Effector CD8-positive, alpha-beta T cell (primary cell): ENCODE measurements at places on chromosomes 13 and 19.

DNA sequence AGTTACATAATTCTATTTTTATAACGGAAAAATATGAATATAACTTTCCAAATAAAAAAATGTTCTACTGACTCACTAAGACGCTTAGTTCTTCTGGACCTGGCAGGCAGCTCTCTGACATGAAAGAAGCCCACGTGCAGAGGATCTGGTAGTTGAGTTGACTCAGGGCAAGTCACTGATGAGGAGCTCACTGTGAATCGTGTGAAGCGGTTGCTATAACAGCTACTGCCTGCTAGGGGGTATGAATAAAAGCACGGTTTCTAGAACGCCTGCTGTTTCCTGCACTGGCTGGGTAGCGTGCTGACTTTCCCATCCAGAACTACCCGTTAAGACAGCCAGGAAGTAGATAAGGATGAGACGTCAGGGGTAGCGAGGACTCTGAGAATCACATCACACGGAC is 54.7 kb upstream of the WASF3 start:
- DNase-seq = no peak

GRCh38 chr13:58806401-58806800 is 1174.9 kb downstream of the PCDH17 start:
- DNase-seq = no peak

DNA sequence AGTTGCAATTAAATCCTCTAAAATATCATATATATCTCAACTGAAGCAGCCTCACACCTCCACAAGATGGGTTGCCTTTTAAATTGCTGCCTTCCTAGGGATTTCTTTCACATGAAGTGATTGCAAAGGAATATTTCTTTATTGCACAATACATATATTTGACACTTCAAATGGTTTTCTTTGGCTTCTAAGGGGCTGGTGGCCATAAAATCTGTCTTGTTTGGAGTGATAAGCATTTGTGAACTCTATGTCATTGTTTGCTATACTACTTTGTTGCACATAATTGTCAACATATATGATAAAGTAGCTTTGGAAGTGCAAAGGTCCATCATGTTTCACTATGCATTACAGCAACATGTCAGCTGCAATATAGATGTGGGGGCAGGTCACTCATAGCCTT is 2380.9 kb downstream of the PCDH9 start:
- DNase-seq = no peak

DNA sequence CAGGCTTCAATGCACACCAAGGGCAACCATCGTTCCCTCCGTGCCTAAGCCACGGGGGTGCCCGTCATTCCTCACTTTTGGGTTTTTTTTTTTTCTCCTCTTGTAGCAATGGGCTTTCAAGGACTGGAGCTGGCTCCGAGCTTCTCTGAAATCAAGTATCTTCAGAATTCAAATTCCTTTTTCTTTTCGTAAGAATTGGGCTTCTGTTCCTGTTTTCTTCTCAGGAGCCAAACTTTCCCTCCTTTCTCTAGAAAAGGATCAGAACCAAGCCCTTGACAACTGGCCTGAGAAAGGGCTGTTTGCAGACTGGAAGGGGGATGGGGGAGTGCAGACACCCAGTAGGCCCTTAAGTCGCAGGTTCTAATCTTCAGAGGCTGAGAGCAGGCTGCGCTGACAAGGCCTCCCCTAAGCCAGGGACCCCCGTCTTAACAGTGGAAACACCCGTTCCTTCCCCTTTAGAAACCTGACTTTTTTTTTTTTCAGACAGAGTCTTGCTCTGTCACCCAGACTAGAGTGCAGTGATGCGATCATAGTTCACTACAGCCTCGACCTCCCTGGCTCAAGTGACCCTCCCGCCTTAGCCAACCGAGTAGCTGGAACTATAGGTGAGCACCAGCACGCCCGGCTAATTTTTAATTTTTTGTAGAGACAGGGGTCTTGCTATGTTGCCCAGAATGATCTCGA is 51.6 kb downstream of the RFX2 start:
- no peak for DNase-seq

- no peak for DNase-seq
Observed at GRCh38 chr13:96794669-96795068, 199.6 kb downstream of the OXGR1 start.

GRCh38 chr19:11123114-11123513 is 32.5 kb downstream of the SPC24 start:
- DNase-seq = no peak

- DNase-seq = no peak
Observed at GRCh38 chr13:31747291-31747690, 8.0 kb downstream of the RXFP2 start.

DNA sequence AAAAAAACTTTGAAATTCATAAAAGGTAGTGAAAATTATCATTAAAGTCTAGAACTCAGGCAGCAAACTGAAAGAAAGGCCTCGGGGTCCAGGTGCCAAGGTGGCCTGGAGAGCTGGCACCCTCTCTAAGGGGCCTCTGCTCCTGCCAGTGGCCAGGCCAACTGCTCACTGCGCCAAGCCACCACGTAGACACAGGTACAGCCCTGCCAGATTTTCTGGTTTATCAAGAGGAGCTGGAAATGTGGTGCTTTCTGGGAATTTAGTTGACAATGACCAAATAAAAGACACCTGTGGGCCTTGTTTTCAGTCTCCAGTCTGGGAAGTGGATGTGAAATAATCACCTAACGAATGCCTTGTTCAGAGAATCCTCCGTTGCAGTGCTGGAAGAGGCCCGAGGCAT is 22.8 kb downstream of the ZNF574 start:
- DNase-seq = no peak

DNA sequence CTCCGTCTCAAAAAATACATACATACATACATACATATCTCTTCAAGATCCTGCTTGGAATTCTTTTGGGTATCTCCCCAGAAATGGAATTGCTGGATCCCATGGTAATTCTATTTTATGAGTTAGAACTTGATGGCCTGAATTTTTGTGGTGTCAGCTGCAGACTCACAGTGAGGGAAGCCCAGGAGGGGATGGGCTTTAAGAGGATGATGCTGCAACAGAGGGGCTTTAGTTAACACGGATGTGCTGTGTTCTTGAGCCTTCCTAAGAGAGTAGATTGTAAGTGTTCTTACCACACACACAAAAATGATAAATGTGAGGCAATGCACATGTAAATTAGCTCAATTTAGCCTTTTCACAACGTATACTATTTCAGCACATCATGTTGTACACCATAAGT is 31.8 kb downstream of the CACNG6 start:
- no peak for DNase-seq

GRCh38 chr13:75318138-75318833 is 163.7 kb downstream of the TBC1D4 start:
- DNase-seq = no peak

DNA sequence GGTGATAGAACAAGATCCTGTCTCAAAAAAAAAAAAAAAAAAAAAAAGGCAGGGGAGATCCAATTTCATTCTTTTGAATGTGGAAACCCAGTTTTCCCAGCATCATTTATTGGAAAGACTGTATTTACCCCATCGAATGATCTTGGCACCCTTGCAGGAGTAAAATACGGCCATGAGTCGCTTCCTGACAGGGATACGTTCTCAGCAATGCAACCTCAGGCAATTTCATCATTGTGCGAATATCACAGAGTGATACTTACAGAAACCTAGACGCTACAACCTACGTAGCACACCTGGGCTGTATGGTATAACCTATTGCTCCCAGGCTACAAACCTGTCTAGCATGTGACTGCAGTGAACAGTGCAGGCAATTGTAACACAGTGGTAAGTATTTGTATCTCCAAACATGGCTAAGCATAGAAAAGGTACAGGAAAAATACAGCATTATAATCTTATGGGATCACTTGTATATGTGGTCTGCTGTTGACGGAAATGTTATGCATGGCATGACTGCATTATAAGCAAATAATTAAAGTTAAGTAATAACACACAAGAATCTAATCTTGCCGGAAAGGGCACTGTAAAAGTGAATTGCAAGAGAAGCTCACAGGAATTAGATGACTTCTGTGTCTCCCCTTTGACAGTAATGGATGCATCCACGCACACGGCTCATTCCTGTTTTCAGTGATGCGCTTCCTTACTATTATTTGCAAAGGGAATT is 24.1 kb downstream of the RFX2 start:
- no peak for DNase-seq

DNA sequence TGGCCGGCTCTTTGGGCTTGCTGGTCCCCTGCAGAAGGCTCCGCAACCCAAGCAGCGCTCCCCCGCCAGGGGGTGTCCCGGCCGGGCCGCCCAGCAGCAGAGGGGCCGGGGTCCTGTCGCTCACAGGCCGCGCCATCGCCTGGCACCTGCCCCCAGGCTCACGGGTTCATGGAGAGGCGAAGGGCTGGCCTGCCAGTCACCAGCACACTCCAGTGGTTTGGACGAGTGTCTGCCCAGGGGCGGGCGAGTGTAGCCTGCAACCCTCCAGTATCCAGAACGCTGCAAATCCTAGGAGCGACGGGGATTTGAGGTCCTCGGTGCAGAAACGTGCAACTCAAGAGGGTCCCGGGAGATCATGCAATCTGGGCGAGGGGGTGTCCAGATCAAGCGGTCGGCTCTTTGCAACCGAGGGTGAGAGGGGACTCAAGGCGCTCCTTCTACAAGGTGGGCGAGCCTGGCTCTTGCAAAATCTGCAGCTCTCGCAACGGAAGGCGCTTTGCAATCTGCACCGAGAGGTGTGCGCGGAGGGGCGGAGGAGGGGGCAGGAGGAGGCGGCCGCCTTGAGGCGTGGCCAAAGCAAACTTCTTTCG is at the start of gene DBP:
TSS of gene DBP (minus strand) at position 521 of the 590 bp plus-strand sequence. CDS start at position 136, 385 bp downstream.
- DNase-seq = no peak

- no peak for DNase-seq
Observed at GRCh38 chr13:47179321-47179720, 282.5 kb upstream of the HTR2A start.

- no peak for DNase-seq
Observed at GRCh38 chr19:795691-796581, 1.3 kb upstream of the PTBP1 start.

GRCh38 chr13:46926916-46927590 is 30.2 kb upstream of the HTR2A start:
- DNase-seq = no peak

DNA sequence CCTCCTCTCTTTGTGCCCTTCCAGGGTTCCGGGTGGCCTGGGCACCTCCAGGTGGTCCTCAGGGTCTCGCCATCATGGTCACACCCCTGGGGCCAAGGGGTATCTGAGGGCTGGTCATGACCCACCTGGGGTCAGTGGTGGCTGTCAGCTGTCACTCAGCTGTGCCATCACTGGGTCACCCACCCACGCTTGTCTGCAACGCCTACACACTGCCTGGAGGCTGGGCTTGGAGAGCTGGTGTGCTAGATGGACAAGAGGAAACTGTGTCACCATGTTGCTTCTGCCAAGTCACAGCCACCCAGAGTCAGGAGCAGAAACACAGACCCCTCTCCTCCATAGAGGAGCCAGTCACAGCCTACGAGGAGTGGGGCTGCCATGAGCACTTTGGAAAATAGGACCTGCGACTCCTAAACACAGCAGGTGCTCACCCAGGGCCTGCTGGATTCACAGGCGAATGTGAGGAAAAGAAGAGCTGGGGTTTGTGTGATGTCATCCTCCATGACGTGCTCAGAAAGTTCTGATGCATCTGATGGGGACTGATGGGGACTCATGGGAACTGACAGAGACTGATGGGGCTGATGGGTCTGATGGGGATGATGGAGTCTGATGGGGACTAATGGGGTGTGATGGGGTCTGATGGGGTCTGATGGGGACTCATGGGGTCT is 10.7 kb upstream of the GRTP1 start:
- DNase-seq = no peak

GRCh38 chr13:25169951-25170553 is 2.0 kb downstream of the AMER2 start:
- DNase-seq = no peak

DNA sequence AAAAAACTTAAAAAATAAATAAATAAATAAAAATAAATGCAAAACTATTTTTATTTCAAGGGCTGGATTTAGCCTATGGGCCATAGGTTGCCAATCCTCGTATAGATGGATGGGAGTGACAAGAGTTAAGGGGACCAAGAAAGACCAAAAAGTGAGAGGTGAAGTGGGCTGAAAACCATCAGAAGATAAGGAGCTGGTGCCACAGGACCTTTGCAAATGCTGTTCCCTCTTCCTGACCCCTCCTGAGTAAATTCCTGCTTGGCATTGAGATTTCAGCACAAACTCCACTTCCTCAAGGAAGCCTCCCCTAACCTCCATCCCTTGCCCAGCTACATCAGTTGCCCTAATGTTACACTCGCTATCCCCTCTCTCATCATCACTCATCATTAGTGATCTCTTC is 11.0 kb downstream of the OR1I1 start:
- DNase-seq = no peak

- no peak for DNase-seq
Observed at GRCh38 chr13:103140001-103140671, 73.9 kb upstream of the SLC10A2 start.

GRCh38 chr13:31930490-31930889 is 101.1 kb upstream of the FRY start:
- DNase-seq = no peak

GRCh38 chr19:858284-858683 is 1.2 kb upstream of the CFD start:
- DNase-seq = no peak

DNA sequence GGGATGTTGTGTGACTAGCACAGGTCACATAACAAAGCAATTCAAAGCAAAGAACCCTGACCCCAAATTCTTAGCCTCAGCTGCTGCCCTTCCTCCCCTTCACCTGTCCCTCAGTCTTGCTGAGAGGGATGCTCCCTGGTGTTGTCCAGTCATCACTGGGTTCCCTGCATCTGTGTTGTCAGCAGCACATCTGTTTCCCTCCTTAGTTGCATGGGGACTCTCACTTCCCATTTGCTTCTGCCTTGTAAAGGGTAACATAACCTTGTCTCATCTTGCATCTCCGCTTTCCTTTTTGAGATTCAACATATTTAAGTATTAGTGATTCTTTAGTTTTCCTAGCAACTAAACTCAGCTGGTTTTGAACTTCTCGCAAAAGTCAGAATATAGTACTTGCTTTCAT is 54.0 kb downstream of the SPATA13 start:
- no peak for DNase-seq

- no peak for DNase-seq
Observed at GRCh38 chr19:19651076-19651475, 7.6 kb upstream of the GMIP start.

DNA sequence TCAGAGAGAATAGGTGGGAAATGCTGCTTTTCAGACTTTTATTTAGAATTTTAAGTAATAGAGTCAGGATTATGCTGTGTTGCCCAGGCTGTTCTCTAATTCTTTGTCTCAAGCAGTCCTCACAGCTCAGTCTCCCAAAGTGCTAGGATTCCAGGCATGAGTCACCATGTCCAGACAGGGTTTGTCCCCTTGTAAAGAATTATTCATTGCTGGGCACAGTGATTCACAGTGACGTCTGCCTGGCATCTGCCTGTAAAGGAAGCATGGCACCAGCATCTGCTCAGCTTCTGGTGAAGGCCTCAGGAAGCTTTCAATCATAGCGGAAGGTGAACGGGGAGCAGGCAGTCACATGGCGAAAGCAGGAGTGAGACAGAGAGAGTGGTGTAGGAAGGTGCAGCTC is 17.7 kb downstream of the ZNF763 start:
- no peak for DNase-seq
